ENCODE measurements at places on chromosomes 2 and 18.

DNA sequence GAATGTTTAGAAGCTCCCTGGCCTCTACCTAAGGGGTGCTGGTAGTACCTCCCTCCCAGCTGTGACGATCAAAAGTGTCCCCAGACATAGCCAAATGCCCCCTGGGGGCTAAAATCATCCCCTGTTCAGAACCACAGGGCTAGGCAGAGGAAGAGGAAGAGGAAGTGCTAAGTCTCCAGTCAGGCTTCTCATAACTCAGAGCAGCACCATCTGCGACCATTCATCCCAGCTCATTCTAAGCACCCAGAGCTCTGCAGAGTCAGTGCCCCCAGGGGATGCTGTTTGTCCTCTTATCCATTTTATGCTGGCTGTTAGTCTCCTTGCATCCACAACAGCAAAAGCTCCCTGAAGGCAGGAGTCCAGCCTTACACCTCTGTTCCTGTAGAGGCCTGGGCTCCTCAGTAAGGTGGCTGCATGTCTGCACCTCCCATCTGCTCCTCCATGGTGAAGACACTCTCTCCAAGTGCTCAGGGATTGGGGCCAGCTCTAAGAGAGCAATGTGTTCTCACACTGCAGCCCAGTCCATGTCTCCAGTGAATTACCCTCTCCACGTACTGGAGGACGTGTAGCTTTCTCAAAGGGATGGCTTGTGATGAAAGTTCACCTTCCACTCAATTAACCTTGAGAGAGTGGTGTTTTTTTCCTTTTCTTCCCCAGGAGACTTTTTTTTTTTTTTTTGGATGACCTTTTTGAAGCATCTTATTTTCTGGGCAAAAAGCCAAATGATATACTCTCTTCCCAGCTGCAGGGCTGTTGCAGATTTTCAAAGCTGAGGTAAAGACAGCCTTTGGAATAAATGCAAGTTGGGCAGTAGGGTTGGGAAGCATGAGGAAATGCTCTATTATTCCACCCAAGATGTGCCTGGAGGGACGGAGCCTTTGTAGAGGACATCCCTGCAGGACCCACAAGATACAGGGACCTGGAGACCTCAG, 158.9 kb upstream of the SLC14A2 start:
- DNase-seq = no peak

DNA sequence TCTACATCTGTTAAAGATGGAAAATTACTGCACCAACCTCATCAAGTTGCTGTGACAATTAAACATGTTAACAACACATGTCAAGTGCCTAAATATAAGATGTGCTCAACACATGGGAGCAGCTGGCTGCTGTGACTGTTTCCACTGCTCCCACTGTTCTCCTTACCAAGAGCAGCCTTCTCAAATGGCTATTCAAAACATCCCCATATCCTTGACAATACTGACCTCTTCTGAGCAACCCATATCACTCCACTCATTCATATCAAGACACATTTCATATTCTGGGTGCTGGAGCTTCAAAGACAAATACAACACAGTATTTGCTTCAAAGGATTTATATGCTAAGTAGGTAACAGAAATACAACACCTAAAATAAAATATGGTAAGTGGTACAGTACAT, 60.3 kb downstream of the PIAS2 start:
- no peak for DNase-seq

DNA sequence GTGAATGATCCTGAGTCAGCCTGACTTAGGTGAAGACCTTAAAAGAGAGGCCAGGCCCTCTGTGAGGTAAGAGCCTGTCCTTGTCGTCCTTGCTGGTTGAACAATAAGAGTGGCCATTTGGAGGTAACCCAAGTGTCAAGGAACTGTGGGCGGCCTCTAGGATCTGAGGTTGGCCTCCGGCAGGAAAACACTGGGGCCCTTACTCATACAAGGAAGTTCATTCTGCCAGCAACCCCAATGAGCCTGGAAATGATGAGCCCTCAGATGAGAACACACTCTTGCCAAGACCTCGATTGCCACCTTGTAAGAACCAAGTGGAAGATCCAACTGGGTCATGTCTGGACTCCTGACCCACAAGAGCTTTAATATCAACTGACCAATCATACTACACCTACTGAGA, 95.5 kb upstream of the LRATD1 start:
- no peak for DNase-seq

DNA sequence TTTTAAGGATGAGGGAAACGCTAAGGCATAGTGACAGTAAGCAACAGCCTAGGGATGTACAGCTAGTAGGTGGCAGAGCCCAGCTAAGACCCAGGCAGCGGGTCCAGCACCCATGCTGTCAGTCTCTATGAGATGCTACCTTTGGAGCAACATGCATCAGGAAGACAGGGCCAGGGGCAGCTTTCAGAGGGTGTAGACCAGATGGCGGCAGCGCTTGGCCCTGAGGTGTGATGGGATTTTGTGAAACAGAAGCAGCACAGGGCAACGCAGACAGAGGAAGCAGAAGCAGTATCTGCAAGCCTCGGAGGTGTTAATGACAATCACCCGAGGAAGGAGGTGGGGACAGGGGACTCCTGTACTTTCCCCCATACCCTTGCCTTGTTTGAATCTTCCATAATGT, 43.2 kb downstream of the SDC1 start:
- DNase-seq = no peak

DNA sequence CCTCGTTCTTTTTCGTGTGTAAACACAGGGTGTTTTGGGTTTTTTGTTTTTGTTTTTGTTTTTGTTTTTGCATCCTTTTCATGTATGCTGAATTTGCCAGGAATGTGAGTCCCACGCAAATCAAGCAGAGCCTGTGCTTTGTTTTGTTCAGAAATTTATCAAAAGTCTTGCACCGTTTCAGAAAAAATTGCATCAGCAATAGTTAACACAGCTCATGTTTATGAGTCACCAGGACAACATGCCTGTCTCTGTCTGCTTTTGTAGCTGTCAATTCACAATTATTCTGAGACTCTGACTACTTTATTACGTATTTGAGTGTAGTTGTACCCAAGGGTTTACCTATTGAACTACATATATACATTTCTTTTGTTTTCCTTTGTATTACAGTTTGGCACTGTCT, 38.3 kb downstream of the MRPL44 start:
- DNase-seq = peak; percentile 18

GRCh38 chr2:54947136-54947535, 103.1 kb downstream of the RTN4 start:
- no peak for DNase-seq

- peak; percentile 33 for DNase-seq
These were observed 118.2 kb downstream of the ZNF521 start for GRCh38 chr18:25233528-25234321.

DNA sequence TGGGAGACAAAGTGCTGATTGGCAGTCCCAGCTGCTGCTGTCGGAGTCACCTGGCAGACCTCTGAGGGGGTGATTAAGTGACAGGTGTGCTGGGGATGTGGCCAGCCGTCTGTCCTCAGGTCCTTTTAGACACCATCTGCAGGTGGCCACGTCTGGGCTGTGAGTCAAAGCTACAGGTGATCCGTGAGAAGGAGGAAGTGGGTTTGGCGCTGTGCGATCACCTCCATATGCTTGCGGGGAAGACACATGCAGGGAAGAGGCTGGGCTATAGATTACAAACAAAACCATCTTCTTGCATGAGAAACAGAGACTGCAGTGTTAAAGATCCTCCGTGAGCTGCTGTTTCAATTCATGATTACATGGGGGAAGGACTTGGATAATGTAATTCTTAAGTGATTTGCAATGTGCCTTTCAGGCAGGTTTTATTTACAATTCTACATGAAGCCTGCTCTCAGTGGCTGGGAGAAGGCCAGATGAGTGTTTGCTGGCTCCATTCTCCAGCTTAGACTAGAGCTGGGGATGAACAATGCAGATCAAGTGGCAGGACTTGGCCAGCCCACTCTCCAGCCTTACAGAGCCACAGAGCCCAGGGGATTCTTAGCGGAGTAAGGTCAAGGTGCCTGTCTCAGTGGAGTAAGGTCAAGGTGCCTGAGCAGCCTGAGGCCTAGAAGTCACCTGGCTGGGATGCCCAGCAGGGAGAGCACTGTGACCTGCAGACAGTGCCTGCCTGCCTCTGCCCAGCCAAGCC, 87.8 kb downstream of the LYPD1 start:
- no peak for DNase-seq

DNA sequence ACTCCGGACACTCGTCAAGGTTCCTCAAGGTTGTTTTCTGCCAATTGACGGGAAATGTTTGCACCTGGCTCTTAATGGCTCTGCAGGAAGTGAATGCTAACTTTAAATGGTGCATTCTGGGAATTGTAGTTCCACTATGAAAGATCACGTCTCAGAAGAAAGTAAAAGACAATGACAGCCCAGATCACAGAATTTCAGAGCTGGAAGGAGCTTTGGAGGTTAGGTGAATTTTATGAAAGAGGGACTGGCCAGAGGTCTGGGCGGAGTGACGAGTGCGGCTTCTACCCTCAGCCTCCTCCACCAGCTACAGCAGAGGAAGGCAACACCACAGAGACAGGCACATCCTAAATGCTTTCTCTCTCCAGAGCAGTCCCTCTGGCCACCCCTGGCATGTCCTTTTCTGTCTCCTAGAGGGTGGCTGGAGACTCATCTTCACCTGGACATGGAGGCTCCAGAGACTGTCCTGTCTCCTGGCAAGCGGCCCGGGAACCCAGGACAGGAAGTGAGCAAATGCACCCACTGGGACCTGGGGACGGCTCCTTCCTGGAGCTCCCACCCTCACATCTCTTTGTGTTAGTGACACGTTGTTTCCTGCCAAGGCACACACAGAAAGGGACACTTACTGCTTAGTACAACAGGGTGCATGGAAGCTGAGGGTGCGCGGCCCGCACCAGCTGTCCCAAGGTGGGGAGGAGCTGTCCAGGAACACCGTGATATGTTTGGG, 19.4 kb downstream of the THAP4 start:
- DNase-seq = no peak

GRCh38 chr2:27569398-27569797, 13.4 kb upstream of the ZNF512 start:
- no peak for DNase-seq

GRCh38 chr18:58953627-58954026, 89.0 kb downstream of the ZNF532 start:
- DNase-seq = no peak

- no peak for DNase-seq
These were observed 140.6 kb downstream of the BCL2 start for GRCh38 chr18:63178971-63179370.

- DNase-seq = no peak
These were observed 83.6 kb downstream of the ATAD2B start for GRCh38 chr2:23843051-23843976.

DNA sequence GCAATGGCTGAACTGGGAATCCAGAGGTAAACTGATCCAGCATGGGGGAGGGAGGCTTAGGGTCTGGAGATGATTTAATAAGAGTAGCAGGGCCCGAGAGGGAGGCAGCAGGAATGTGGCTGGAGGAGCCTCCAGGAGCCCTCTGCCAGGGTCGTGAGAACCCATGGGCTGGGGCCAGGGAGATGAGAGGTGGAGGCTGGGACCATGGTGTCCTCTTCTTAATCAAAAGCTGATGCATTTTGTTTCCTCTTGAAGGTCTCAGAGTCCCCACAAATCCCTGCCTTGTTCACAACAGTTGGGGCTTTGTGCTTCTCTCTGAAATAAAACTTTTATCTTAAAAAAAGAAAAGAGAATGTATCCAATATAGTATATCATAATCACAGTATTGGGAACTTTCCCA, 123.7 kb upstream of the ZNF516 start:
- DNase-seq = no peak

GRCh38 chr2:225112362-225113126, 70.3 kb upstream of the DOCK10 start:
- no peak for DNase-seq

DNA sequence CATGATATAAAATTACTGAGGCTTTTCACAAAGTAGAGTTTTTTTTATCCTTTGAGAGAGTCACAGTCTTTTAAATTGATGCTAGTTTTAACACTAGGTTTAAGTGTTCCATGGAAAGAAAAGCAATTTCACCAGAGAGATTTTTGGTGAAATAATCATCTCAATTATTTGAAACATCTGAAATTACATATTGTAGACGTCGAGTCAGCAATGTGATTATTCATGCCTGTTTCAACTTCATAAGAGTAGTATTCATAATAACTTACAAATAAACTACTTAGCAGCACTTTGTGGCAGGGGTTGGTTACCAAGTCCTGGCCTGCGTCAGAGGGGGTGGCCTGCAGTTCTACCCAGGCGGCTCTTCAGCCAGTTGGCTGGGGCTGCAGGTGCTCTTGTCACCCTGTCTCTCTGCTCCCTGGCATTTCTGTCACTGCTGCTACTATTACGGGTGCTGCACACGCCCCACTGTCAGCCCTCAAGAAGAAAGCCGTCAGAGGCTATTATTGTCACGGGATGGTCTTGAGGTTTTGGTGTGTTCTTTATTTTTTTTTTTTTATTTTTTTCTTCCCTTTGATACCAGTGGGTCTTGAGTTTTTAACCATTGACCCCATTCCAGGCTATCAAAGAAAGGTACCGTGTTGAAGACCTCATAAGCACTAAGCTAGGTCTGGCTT, 50.4 kb downstream of the MALT1 start:
- DNase-seq = no peak

GRCh38 chr2:142131010-142131669, at the start of gene LRP1B:
LRP1B (minus strand) TSS chr2:142131016; CDS start chr2:142130729, 287 bp downstream.
- DNase-seq = no peak
